ENCODE measurements at places on chromosomes 16 and 17.
A peak's percentile ranks its signal among the peaks of the same experiment; 100 is the strongest.

- no peak for DNase-seq
These were observed 24.1 kb downstream of the XYLT1 start for GRCh38 chr16:17446661-17447060.

GRCh38 chr17:957856-958421 lies 21.6 kb downstream of the NXN start:
- DNase-seq, result no peak

DNA sequence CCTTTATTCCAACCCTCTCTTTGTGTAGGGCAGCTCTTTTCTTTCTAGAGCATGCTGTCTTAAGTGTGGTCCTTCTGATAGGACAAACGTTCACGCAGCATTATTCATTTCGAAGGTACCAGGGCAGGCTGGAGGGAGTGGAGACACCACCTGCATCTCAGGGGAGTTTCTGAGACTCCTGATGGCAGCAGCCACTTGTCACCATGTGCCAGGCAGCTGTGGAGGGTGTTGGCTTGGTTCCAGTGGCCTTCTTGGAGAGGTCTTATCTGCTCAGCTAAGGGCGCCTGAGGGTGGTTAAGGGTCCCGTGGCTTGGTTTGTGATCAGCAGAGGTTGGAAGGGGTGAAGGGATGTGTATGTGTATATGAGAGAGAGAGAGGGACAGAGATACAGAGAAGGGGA lies 257.1 kb upstream of the EEF2KMT start:
- no peak for DNase-seq

GRCh38 chr17:44655983-44656710 lies at the start of gene MEIOC:
MEIOC (plus strand) TSS chr17:44656468; CDS start chr17:44656614, 146 bp downstream.
- peak; percentile 31 for DNase-seq

- no peak for DNase-seq
These were observed 387.1 kb downstream of the XYLT1 start for GRCh38 chr16:17083628-17084027.

DNA sequence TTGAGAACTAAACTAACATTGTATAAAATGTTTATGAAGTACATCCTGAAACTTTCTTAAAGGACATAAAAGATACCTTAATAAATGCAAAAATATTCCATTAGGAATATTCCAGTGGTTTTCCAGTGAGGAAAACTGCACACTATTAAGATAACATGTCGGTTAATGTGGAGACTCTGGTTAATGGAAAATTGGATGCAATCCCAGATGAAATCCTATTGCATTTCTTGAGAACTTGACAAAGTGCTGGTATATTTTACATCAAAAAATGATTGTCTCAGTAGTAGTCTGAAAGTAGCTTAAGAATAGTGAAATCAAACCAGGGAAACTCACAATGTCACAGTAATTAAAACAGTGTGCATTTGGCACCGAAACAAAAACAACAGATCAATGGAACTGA lies 202.5 kb upstream of the MON1B start:
- DNase-seq, result no peak

GRCh38 chr16:19169082-19169639 lies 1.1 kb downstream of the SYT17 start:
- DNase-seq, result no peak

- no peak for DNase-seq
These were observed 43.6 kb downstream of the SOCS3 start for GRCh38 chr17:78316115-78316866.

DNA sequence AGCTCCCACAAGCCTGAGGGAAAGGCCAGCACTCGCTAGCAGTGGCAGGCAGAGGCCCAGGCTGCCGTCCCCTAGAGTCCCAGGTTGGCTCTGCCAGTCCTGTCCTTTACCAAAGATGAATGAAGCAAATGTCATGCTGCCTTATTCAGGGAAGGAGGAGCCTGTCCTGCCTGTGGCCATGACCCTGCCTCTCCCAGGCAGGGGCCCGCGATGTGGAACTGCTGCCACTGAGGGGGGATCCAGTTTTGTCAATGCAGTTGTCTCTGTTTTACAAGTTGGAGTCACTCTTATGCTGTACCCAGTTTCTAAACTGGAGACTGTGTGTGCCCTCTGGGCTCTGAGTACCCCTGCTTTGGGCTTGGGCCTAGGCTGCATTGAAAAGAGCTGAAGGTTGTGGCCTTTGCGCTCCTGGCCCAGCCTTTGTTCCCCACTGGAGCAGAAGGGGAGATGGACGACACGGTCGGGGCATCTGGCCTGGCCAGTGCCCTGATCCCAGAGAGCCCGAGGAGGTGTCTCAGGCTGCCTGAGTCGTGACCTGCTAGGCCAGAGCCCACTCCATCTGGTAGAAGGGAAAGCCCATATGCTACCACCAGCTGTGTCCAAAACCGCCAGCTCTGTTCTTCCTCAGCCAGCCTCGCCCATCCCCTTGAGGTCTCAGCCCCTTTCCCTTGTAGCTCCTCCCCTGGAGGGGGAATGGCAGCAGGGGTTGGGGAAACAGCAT lies 5.5 kb downstream of the LIMD2 start:
- no peak for DNase-seq

GRCh38 chr16:75579281-75579834 lies 13.2 kb downstream of the GABARAPL2 start:
- no peak for DNase-seq

GRCh38 chr17:17852930-17853329 lies 16.1 kb upstream of the SREBF1 start:
- DNase-seq, result no peak

GRCh38 chr16:89697616-89698331 lies 3.7 kb downstream of the SPATA2L start:
- no peak for DNase-seq

DNA sequence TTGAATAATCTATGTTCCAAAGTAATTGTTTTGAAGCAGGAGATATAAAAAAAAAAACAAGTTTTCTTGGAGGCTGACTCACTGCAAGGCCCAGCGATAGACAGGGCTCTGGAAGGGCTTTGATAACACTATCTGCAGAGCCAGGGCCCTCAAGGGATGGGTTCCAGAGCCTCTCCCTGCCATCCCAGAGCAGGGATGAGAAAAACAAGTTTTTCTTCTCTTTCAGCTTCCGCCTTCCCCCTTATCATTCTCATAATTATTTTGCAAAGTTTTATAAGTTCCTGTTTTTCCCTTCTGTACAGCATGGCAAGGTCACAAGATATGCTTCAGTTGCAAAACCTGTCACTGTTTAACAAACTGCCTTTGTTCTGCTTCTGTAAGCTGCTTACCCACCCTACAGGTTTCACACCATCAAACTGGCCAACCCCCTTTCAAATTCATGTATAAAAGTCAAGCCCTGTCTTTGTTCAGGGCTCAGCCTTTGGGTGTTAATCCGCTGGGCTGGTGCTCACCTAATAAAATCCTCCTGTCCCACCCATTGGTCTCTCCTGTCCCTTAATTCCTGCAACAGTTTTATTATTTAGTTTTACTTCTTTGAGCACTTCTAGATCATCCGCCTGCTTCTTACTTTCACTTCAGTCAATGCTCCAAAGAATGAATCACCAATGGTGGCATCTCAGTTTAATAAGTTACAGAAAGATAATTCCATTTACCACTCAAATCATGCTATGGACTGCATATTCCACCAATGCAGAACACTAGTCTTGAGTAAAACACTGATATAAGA lies 5.6 kb upstream of the THUMPD1 start:
- no peak for DNase-seq

GRCh38 chr17:58517378-58517927 lies 3.0 kb upstream of the MTMR4 start:
- no peak for DNase-seq

DNA sequence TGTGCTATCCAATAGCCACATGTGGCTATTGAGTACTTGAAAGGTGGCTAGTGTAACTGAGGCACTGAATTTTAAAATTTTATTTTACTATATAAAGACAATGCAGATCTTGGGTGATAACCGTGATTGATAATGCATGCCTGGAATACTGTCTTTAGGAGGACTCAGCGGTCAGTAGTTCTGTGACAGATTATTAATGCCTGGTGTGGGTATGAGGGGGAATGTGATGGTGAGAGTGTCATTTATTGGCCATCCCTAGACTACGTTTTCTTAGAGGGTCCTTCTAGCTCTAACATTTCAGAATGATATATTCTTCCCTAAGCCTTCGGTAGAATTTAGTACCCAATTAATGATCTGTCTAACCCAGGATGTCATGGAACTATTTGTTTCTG lies 157.6 kb downstream of the CPPED1 start:
- no peak for DNase-seq

- DNase-seq, result no peak
These were observed 84.2 kb downstream of the MAP2K4 start for GRCh38 chr17:12104831-12105230.

DNA sequence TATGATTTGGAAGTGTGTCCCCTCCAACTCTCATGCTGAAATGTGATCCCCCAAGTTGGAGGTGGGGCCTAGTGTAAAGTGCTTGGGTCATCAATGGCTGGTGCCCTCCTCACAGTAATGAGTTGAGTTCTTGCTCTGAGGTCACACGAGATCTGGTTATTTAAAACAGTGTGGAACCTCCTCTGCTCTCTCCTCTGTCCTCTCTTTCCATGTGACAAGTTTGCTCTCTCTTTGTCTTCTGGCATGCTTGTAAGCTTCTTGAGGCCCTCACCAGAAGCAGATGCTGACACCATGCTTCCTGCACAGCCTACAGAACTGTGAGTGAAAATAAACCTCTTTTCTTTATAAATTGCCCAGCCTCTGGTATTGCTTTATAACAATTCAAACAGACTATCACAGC lies 19.9 kb downstream of the BRIP1 start:
- DNase-seq, result no peak

DNA sequence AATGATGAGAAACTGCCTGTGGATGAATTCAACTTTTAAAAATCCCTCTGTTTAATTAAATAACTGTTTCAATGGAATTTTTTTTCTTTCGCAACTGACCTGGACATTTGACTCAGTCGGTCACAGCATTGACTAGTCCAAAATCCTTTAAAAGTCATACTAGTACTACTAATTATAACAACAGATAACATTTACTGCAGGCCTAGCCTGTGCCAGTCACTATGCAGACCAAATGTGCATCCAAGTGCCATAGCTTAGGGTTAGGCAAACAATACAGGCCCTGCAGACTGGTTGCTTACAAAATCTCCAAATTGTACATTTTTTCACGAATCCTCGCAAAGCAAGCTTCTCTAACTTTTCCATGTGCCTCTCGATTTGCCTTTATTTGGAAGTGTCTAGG lies 56.6 kb downstream of the MYOCD start:
- no peak for DNase-seq

DNA sequence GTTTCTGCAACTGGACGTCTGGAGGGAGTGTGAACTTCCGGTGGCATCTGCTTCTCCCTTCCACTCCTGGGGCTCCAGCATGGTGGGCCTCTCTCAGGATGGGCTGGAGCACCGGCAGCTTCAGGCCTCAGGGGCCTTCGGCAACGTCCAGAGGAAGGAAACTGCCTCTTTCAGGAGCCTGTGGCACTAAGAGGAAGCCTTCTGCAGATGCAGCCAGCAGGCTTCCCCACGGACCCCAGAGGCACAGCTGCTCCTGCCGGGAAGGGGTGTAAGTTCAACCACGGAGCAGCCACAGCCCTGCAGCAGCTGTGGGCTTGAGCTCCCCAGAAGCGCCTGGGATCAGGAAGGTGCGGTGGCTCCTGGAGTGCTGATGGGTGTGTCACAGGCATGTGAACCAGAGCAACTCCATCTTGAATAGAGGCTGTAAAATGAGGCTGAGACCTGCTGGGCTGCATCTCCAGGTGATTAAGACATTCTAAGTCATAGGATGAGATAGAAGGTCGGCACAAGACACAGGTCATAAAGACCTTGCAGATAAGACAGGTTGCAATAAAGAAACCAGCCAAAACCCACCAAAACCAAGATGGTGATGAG lies 50.8 kb upstream of the KLHDC4 start:
- no peak for DNase-seq

- DNase-seq, result no peak
These were observed 20.8 kb downstream of the CIBAR2 start for GRCh38 chr16:85091522-85091910.

GRCh38 chr16:138049-138417 lies 440 bp downstream of the NPRL3 start:
- no peak for DNase-seq

DNA sequence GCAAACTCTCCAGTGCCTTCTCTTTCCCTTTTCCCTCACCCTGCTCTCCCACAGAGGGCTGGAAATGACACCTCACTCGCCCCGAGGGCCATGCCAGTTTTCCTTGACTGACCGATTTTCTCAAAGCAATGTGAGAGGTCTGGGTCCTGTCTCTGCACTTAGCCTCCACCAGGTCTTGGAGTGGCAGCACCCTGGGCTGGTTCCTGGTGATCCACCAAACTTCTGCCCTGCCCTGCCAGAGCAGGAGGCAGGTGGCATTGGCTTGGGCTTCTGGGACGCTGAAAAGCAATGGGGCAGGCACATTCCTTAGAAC lies 97.5 kb downstream of the RAB11FIP4 start:
- DNase-seq, result no peak

GRCh38 chr17:57803021-57803420 lies 46.8 kb downstream of the MRPS23 start:
- DNase-seq, result no peak

- DNase-seq, result no peak
These were observed 606.3 kb downstream of the KCNJ2 start for GRCh38 chr17:70775679-70776078.

GRCh38 chr16:12393239-12393638 lies 410.4 kb downstream of the CPPED1 start:
- no peak for DNase-seq

DNA sequence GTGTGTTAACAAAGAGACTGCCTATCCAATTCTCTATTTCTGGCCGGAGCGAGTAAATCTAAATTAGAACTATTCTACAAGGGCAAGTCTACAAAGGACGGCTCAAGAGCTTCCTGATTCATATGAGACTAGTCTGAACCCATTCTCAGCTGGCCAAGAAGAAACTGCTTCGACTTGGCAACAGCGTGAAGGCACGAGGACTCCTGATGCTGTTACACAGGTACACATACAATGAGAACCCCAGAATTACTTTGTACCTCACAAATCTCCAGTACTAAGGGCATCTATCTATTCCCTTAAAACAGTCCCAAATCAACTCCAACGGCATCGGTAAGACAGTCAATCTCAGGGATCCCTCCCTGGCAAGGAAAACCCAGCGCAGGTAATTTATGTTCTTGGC lies 1.5 kb downstream of the CRK start:
- DNase-seq, result no peak

All from stimulated activated CD4-positive, alpha-beta T cell treated with anti-CD3 and anti-CD28 coated beads, Interleukin-15, amount 100 ng/mL, for 1 hour (primary cell).